ENCODE measurements at places on chromosomes 13 and 19.

GRCh38 chr19:46724468-46724867, 7.6 kb upstream of the PRKD2 start:
- DNase-seq = no peak

- no peak for DNase-seq
Observed at GRCh38 chr19:38284422-38284821, 19.6 kb upstream of the C19orf33 start.

DNA sequence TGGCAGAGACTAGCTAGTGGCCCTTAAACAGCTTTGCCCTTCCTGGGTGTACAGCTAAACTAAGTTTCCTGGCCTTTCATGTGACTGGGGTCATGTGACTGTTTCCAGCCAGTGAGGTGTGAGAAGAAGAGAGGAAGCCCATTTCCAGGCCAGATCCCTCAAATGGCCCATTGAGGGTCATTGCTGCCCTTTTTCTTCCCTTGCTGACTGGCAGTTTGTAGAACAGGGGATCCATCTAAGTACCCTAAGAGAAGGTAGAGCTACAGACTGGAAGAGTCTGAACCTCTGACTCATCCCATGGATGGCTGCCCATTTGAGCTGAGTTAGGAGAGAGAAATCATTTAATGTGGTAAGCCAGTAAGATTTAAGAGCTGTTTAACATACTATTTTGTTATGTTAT, 2.8 kb downstream of the SWSAP1 start:
- peak; percentile 89 for DNase-seq

DNA sequence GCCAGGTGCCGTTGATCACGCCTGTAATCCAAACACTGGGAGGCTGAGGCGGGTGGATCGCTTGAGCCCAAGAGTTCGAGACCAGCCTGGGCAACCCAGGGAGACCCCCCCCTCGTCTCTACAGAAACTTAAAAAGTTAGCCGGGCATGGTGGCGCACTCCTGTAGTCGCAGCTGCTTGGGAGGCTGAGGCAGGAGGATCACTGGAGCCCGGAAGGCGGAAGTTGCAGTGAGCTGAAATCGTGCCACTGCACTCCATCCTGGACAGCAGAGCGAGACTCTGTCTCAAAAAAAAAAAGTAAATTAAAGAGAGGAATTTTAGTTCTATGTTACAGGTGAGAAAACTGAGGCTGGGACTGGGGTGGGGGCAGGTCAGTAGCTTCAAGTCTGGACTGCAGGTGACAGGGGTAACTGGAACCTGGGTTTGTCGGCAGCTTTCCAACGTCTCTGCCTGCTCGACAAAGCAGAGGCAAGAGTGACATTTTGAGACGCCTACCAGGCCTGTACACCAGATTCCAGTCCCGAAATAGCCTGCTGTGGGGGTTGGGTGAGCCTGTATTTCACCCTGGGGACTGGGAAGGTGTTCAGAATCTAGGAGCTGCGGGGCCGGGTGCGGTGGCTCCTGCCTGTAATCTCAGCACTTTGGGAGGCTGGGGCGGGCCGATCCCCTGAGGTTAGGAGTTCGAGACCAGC, 1.2 kb downstream of the SELENOW start:
- peak; percentile 28 for DNase-seq

DNA sequence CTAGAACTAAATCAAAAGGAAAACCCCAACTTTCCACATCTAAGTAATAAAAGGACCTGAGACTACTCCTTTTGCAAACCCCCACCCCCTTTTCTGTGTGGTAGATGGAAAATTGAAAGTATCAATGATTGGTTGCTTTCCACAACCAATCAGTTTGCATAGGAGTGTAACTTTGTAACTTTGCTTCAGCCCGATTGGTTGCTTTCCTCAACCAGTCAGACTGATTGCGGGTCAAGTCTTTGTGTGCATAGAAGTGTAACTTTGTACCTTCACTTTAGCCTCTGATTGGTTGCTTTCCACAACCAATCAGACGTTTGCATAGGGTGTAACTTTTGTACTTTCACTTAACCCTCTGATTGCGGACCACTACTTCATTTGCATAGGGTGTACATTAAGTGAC, 8.0 kb upstream of the B3GLCT start:
- no peak for DNase-seq

- no peak for DNase-seq
Observed at GRCh38 chr13:27014406-27015359, 156.9 kb downstream of the USP12 start.

GRCh38 chr19:41307954-41308449, 2.0 kb upstream of the CCDC97 start:
- no peak for DNase-seq

GRCh38 chr13:45781553-45782326, 69.8 kb downstream of the SIAH3 start:
- DNase-seq = no peak

DNA sequence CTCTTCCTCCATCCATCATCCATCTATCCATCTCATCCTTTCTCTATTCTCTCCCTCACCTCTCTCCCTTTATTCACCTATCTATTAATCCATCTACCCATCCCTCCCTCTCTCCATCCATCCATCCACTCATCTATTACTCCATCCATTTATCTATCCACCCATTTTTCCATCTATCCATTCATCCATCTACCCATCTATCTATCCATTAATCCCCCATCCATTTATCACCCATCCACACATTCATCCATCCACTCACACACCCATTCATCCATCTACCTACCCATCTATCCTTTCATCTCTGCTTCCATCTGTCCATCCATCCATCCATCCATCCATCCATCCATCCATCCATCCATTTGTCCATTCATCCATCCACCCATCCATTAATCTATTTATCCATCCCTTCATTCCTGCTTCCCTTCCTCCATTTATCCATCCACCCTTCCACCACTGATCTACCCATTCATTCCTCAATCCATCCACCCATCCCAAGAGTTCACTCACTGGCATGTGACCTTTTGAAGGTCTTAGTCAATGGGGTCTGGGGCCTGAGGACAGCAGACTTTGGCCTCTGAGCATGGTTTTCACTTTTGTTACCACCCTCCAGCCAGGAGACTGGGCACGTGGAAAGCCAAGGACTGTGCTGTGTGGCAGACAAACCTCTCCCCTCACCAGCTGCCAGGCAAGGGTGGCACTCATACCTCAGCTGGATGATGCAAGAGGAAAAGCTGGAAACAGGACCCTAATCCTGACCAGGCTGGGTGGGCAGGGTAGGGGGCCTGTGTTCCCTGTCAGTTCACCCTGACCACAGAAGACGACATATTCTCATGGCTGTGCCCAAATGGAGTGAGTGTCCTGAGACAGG, 126.7 kb downstream of the URI1 start:
- DNase-seq = no peak

DNA sequence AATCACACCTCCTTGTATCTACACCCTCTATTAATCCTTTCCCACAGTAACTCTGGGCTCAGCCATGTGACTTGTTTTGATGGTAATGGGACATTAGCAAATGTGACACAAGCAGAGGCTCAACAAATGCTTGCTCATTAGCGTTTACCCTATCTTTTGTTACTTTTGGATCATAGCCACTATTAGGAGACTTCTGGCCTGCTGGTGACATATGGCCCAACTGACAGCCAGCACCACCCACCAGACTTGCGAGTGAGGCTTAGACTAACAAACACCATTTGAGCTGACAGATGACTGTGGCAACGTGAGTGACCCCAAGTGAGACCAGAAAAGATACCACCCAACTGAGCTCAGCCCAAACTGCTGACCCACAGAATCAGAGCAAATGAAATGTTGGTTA, 154.1 kb downstream of the OLFM4 start:
- DNase-seq = no peak

DNA sequence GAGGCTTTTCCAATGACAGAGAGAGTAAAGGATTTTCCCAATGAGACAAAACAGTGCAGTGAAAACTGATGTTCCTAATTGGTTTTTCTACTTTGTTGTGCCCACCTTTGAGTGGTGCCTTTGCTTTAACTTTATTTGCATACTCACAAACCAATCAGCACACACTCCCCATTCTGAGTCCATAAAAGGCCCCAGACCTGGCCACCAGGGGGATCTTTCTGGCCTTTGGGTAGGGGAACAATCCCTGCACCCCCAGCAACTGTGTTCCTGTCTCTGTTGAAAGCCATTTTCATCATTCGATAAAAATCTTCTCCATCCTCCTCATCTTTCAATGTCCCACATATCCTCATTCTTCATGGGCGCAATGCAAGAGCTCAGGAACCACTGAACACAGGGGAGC, 252.8 kb downstream of the B3GLCT start:
- DNase-seq = no peak

- no peak for DNase-seq
Observed at GRCh38 chr13:109233293-109233692, 553.1 kb downstream of the IRS2 start.

- no peak for DNase-seq
Observed at GRCh38 chr13:48579165-48579918, 46.5 kb upstream of the RCBTB2 start.

GRCh38 chr19:35341565-35342225, 6.0 kb upstream of the FFAR1 start:
- no peak for DNase-seq

DNA sequence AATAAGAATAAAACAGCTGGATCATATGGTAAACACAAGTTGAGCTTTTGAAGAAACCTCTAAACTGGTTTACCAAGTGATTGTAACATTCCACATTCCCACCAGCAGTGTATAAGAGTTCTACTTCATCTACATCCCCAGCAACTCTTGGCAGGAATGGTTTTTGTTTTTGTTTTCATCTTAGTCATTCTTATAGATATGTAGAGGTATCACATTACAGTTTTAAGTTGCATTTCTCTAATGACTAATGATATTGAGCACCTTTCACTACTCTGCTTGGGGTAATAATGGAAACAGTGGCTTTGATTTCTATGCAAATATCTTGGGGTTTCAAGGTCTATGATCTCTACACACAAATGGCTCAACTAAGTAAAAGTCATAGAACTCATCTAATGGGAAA, 614.5 kb downstream of the TBC1D4 start:
- peak; percentile 33 for DNase-seq

- DNase-seq = peak; percentile 53
Observed at GRCh38 chr13:75196147-75196837, 285.7 kb downstream of the TBC1D4 start.

DNA sequence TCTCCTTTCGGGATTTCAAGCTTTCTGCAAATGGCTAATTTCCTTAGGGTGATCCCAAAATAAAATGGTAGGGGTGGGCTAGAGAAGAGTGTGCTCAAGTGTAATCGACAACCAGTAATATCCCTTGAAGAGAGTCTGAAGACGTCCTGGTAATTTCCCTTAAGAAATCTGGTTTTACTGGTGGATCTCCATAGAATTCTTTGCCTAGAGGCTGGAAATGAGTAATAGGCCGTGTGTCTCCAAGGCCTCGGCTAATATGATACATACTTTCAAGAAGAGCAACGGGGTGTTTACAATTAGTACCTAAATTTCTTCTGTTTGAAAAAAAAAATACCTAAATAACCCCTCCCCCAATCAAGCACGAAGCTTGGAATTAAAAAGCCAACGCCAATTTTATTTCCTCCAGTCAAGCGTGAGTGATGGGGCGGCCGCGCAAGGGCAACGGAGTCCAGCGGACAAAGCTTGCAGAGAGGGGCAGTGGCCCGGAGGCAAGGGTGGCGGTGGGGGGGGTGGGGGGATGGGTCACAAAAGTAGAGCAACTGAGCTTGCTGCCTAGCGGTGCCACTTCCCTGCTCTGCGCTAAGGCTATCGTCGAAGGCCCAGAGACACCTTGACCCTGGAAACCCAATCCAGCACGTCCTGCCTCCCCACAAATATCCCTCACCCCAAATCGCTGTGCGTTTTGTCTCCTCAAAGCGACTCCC, 7.8 kb downstream of the SOX21 start:
- DNase-seq = no peak

DNA sequence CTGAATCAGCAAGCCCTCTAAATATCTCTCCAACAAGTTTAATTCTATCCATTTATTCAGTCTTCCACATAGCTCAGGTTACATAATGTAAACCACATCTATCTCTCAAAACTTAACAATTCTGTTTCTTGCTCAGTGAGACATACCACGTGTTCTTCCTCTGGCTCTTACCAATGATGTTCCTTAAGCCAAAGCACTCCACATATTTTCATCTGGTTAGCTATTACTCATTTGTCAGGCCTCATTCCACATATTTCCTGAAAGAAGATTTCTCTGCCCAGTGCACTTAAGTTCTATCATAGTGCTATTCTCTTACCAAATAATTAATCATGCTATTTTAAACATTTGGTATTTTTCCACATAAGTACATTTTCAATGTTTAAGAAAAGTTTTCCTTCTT, 403.3 kb upstream of the ATXN8OS start:
- DNase-seq = no peak

GRCh38 chr19:734716-735115, 16.2 kb upstream of the MISP start:
- DNase-seq = no peak

DNA sequence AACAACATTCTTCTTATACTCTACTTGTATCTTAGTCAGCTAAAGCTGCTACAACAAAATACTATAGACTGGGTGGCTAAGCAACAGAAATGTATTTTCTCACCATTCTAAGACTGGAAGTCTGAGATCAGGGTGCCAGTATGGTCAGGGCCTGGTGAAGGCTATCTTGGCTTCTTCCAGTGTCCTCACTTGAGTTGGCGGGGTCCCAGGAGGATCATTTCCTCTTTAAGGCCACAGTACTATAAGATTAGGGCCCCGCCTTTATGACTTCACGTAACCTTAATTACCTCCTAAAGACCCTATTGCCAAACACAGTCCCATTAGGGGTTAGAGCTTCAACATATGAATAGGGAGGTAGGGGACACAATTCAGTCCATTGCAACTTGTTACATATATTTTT, 30.7 kb upstream of the DOCK9 start:
- DNase-seq = no peak

DNA sequence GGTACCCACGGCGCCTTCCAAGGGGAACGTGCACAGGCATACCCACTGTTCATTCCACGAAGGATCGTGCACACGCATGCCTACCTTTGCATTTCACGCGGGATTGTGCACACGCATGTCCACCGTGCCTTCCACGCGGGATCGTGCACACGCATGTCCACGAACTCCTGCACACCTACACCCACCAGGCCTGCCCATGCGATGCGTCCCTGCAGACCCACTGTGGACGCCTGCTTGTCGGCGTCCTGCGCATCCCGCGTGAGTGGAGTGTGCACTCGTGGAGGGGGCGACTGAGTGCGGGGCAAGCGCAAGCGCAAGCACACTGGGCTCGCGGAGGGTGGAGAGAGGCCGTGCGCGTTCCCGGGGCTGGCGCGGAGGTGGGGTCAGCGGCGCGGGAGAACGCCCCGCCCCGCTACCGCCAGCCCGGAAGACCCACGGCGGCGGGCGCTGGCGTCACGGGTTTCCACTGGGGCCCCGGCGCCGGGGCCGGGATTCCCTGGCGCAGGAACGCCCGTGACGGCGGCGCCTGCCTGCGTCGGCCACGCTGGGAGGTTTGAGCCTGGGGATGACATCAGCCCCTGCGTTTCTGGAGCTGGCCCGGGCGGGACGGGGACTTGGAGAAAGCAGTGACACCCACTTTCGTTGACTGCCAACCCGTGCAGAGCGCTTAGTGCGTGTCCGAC, 18.7 kb downstream of the GADD45B start:
- peak; percentile 83 for DNase-seq

DNA sequence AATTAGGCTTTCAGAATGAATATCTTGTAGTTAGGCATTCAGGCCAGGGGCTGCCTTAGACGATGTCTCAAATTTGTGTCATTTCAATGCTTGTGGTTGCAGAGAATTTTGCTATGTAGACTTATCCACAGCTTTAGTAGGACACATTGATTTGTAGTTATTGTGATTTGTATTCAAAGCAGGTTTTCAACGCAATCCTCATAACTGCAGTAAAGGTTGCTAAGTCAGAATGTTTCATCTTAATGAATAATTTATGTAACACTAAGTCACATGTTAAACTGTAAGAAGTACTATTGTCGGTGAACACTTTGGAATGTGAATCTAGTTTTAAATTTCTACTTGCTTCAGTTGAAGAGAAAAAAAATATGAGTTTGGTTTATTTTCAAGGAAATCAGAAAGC, 1117.2 kb upstream of the SPRY2 start:
- DNase-seq = no peak
